Activated CD8-positive, alpha-beta memory T cell treated with anti-CD3 and anti-CD28 coated beads for 24 hours (primary cell): ENCODE measurements at places on chromosomes 12 and 14.

DNA sequence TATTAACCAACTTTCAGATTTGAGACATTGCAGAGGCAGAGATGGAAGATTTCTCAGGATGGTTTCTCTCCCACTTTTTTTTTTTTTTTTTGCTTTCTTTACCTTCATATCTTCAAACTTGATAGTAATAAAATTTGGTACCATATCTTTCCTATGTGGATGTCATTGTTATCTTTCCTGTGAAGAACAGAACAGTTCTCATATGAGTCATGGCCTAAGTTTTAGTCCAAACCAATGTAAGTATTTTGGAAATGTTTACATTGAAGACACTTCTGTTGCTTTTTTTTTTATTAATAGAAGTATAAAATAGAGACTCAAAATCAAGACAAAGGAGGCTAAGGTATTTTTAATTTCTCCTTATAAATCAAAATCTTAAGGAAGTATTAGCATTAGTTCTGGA is 95.2 kb downstream of the C12orf50 start:
- no peak for DNase-seq

DNA sequence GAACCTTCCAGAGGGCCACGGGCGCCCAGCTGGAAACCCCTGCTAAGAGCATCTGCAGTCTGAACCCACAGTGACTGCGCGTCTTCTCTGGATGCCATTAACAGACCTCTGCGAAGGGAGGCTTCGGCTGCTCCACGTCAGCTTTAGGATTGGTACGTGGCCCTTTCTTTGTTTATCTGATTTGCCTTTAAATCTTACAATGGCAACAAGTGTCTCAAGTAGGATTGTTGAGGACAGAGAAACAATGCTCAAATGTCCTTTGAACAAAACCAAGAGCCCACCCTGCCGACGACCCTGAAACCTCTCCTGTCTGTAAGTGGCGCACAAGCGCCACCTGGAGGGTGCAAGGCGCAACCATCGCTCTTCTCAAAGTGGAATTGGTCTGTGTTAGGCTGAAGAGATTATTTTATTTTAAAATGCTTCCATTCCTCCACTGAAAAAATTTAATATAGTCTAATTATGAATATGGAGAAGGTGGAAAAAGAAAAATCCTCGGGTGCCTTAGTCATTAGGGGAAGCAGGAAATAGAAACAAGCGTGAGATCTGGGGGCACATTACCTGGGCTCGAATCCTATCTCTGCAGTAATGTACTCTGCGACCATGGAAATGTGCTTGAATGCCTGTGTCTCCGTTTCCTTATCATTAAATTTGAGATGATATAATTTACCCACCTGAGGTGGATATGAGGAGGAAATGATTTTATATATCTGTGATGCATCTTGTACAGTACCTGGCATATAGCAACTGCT is 82.6 kb upstream of the PTPRB start:
- DNase-seq: peak; percentile 63

DNA sequence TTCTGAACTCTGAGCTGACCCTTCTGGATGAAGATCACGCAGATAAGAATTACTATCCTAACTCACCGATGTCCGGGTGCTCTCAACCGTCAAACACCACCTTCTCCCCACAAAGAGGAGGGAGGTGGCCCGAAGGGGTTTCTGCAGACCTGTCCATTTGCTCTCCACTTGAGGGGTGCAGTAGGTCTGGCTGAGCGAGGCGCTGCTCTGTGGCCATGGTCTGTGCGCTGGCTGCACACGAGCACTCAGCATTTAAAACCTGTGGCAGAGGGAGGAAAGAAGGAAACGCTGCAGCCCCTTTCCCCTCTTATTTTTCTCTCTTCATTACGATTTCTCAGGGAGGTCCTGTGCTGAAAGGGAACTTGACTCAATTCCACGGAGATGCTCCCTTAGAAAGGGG is 1.5 kb upstream of the HOXC13 start:
- no peak for DNase-seq

DNA sequence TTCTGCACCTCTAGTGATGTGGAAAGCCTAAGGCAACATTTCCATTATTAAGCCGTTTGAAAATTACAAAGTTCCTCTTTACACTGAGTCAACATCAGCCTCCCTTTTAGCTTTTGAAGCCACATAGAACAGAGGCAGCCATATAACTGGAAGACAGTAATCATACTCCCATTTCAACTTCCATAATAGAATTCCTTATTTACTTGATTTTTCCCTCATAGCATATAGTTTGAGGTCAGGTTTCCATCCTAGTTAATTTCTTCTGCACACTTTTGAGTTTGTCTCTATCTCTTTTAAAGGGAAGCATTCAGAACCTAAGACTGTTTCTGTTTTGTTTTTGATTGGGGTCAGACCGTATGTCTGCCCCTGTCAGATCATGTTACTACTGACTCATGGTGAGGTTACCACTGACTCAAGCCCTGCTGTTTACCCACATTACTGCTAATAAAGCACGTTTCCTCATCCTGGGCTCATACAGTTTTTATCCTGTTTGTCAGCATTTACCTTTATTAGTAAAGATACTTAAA is 161.0 kb downstream of the SLC38A4 start:
- DNase-seq: no peak

- no peak for DNase-seq
These were observed 5.1 kb downstream of the E2F7 start for GRCh38 chr12:77060136-77060882.

- DNase-seq: no peak
These were observed 330.9 kb downstream of the FOXG1 start for GRCh38 chr14:29097476-29097875.

- no peak for DNase-seq
These were observed 1320.5 kb downstream of the AACS start for GRCh38 chr12:126385785-126386184.

DNA sequence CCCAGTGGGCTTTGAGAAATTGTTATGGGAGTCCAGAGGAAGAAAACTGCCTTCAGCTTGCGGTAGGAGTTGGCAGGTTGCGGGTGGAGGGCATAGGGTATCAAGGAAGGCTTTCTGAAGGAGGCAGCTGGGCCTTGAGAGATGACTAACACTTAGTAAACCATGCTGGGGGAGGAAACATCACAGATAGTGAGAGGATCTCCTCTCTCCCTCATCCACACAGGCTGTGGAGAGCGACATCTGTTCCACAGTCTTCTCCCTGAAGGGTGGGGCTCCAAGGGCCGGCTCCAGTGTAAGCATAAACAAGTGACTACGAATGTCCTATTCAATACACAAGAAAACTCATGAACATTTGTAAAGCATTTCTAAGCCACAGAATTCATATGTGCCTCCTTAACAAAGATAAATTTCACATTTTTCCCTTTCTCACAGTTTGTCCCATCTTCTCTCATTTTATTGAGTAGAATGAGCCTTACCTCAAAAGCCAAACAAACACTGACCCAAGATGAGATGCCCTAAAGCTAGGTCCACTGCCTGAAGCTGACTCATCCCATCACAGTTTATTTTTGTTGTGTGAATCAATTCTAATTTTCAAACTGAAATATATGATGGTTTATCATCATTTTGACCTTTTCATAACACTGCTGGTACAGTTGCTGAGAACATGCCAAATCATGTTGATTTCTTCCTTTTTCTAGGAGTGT is 227.9 kb downstream of the SLC25A21 start:
- DNase-seq: no peak

GRCh38 chr12:8081251-8081920 is 688 bp upstream of the NECAP1 start:
- DNase-seq: peak; percentile 70

DNA sequence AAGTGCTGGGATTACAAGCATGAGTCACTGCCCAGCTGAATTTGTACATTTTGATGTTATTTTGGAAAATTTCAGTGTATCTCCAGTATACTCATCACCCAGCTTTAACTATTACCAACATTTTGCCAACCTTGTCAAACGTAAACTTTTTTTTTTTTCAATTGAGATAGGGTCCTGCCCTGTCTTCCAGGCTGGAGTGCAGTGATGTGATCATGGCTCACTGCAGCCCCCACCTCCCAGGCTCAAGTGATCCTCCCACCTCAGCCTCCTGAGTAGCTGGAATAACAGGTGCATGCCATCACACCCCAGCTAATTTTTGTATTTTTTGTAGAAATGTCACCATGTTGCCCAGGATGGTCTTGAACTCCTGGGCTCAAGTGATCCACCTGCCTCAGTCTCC is 29.2 kb downstream of the MDM2 start:
- DNase-seq: no peak

GRCh38 chr14:60974090-60974651 is 6.7 kb downstream of the TRMT5 start:
- DNase-seq: no peak

DNA sequence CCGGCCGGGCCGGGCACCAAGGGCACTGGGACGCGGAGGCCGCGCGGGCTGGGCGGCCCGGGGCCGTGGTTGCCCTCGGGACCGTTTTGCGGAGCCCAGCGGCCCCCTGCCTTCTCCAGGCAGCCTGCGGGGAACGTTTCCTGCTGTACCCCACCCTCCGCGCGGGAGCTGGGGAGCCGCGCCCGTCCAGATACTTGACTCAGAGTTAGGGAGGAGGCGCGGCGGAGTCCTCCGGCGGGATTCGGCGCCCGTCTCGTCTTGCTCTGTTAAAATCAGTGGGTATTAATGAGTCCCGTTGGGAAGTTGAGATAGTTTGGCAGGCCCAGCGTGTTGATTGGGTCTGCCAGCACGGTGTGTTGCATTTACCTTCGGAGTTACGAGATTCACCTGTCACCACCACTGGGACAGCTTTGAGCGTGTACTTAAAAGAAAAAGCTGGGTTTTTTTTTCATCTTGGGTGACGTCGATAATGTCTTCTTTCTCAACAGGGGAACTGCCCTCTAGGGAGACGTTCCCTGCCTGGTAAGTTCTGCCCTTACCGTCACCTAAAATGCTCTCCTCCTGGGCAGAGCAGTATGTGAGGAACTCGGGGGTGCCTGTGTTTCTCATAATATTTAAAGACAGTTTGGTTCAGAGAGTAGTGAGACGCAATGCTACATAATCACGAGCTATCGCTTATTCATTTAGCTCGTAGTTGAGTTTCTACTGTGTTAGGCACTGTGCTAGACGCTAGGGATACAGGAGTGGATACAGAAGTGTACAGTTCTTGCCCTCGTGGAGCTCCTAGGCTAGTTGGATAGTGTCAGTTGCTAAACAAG is 596 bp downstream of the DLST start:
- no peak for DNase-seq

GRCh38 chr12:32049956-32050355 is 56.7 kb upstream of the BICD1 start:
- DNase-seq: no peak

- peak; percentile 79 for DNase-seq
These were observed 2.1 kb downstream of the PLXNC1 start for GRCh38 chr12:94150240-94151121.

DNA sequence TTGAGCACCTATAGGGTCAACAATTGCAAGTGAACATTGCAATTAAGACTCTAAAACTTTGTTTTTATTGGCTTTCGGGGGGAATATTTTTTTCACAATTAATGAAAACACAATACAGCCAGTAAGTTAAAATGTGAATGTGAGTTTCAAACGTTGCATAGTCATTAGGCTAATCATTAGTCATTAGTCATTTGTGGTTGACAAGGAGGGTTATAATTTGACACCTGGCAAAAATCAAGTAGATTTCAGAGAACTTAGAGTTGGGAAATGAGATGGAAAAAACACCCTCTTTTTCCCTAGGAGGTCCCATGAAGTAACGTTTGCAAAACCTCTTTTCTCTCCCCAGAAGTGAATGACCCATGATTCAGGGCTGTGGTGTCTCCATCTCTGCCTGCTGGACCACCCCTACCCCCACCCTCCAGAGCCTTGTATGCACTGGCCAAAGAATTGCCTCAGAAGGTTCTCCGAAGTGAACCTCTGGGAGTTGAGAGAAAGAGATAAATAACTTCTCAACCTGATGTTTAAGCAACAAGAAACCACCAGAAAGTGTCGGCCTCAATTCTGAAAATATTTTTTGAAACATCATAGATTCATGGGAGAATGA is 196.3 kb downstream of the PAX9 start:
- DNase-seq: no peak

- DNase-seq: no peak
These were observed 253.4 kb downstream of the BTG1 start for GRCh38 chr12:91892081-91892855.

DNA sequence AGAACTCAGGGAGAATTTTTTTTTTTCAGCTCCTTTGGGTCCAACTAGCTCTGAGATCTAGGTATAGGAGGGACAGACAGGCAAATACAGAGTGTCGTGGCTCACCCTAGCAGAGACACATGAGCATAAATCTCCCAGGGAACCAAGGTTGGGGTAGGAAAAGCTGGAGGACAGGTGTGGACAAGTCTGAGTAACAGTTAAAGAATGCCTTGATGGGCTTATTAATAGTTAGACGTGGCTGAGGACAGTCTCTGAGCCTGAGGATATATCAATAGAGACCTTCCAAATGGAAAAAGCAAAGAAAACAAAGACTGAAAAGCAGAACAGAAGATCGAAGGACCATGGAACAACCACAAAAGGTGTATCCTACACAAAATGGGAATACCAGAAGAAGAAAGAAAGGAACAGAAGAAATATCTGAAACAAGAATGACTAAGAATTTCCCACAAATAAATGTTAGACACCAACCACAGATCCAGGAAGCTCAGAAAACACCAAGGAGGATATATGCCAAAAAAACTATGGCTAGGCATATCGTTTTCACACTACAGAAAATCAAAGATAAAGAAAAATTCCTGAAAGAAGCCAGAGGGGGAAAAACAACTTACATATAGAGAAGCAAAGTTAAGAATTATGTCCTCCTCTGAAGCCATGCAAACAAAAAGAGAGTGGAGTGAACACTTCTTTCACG is 80.9 kb downstream of the PTPRB start:
- DNase-seq: no peak

DNA sequence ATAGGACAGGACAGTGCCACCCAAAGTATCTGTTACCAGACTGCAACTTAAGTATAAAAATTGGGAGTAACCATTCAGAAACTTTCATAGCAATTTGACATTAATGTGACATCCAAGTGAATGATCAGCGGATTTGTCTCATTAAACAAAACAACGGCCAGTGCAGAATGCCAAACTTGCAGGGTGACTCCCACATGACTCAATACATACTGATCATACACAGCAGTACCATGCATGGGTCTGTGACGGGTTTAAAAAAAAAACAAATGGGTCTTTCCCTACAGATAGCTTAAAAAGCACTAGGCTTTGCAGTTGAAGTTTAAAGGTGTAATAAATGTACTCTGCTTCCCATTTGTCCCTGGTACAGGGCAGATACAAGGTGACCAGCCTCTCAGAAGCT is 116.6 kb downstream of the SLC35F4 start:
- no peak for DNase-seq

GRCh38 chr12:26566675-26567074 is 266.3 kb downstream of the ITPR2 start:
- no peak for DNase-seq

- no peak for DNase-seq
These were observed 39.8 kb downstream of the ELK3 start for GRCh38 chr12:96233939-96234461.

- DNase-seq: no peak
These were observed 146.5 kb downstream of the MON2 start for GRCh38 chr12:62613081-62613480.

- DNase-seq: peak; percentile 62
These were observed 996 bp downstream of the SLC2A3 start for GRCh38 chr12:7934889-7935492.

DNA sequence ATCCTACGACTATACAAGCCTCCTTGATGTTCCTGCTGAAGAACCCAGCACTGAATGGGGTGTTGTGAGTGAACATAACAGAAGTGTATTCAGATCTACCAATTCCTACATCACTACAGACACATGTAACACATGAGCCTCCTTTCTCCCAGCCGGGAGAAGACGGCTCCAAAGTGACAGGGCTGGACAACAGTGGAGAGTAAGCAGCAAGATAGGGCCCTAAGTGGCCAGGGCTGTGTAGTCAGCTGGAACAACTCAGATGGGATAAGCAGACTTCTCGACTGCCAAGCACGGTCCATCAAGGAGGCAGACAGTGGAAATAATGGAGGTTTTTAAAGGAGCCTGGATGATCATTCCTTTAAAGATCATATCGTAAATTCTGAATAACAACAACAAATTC is 73.5 kb downstream of the TTC7B start:
- no peak for DNase-seq
